T-cell (primary cell): ENCODE measurements at places on chromosomes 1 and 21. TPM values are rescaled to one million over a fixed set of nuclear protein-coding genes. Genes with fewer than 3 reads are reported as not detected.

The PLD5 gene
- not detected for total RNA-seq

The LORICRIN gene
- total RNA-seq = not detected

The FMO1 gene
- total RNA-seq = not detected

The AMY1B gene
- total RNA-seq = not detected

The CFHR4 gene
- not detected for total RNA-seq

The S100A1 gene
- total RNA-seq = not detected

The VWA5B1 gene
- total RNA-seq = 0.18 TPM

The DNTTIP2 gene
- 69.8 TPM for total RNA-seq

The DPH2 gene
- total RNA-seq = 28.4 TPM

The RASAL2 gene
- 0.05 TPM for total RNA-seq

The VPS13D gene
- 73.5 TPM for total RNA-seq

The KCNA10 gene
- total RNA-seq = not detected

DNA sequence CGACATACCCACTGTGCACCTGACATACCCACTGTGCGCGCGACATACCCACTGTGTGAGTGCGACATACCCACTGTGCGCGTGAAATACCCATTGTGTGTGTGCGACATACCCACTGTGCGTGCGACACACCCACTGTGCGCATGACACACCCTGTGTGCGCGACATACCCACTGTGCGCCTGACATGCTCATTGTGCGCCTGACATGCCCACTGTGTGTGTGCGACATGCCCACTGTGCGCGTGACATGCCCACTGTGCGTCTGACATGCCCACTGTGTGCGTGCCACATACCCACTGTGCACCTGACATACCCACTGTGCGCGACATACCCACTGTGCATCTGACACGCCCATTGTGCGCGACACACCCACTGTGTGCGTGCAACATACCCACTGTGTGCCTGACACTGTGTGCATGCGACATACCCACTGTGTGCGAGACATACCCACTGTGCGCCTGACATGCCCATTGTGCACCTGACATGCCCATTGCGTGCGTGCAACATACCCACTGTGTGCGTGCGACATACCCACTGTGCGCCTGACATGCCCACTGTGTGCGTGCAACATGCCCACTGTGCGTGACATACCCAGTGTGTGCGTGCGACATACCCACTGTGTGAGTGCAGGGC, 2.5 kb upstream of the RRP1 start:
- no peak for DNase-seq

- no peak for DNase-seq
Observed at GRCh38 chr1:28170001-28170596, 6.4 kb downstream of the PTAFR start.

- no peak for DNase-seq
Observed at GRCh38 chr1:225567789-225568188, 85.1 kb downstream of the ENAH start.

DNA sequence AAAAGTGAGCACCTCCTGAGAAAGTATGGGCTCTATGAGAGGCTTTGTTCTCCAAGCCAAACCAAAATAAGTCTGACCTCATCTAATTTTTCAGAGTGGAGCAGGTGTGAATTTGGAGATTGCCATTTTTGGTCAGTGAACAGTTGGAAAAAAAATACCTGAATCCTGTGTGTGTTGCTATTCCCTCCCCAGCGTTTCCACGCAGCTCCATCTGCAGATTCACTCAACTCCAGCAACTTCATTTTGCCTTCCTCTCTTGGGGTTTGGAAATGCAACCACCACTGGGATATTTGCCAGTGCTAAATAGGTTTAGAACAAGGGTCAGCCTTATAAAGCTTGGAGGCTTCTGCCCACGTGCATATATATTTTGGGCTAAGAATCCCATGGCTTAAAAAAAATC, 11.2 kb downstream of the CASQ2 start:
- DNase-seq = no peak

- DNase-seq = no peak
Observed at GRCh38 chr1:71796006-71796405, 486.3 kb downstream of the NEGR1 start.

- no peak for DNase-seq
Observed at GRCh38 chr1:80759354-80759753, 1041.4 kb upstream of the ADGRL2 start.

GRCh38 chr21:36698981-36699545, at the start of gene SIM2:
SIM2 (plus strand) TSS chr21:36699115; CDS start chr21:36699747, 632 bp downstream.
- no peak for DNase-seq

DNA sequence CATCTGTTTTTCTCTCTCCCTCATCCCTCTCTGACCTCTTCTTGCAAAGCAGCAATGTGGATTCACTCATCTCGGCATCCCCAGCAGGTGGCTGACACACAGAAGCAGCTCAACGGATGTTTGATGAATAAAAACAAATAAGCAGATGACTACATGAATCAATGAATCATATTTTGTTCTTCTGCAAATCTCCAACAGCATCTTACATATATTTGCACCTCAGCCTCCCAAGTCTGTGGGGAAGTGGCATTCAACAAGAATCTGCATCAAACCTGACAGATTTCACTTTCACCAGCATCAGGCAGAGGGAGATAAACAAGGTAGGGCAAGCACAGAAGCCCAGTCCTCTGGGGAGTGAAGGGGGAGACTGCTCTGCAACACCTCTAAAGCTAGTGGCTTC, 34.0 kb downstream of the CAPN8 start:
- no peak for DNase-seq

DNA sequence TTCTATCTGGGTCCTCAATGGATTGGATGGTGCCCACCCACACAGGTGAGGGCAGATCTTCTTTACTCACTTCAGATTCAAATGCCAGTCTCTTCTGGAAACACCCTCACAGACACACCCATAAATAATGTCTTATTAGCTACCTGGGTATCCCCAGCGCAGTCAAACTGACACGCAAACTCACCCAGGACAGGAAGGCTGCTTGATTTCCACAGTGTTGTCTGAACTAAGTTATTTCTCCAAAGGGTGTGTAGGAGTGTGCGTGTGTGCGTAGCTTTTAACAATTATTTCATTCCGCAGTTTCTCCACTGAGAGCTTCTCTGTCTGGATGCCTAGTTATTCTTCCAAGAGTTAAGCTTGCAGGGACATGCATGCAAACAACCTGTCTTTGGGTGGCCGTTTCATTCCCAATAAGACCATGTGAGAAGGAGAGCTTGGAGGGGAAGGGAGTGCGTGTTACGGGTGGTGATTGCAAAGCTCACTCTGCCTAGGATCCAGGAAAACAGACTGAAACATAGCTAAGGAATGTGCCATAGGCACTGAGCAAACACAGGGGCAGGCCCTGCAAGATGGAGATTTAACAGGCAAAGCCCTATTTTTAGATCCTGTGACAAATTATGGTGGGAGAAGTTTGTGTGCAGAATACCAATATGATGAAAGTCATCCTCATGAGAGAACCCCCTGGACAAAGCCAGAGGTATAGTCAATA, 269.7 kb downstream of the DYRK1A start:
- DNase-seq = no peak

GRCh38 chr1:93433407-93433961, 14.4 kb upstream of the FNBP1L start:
- DNase-seq = no peak

GRCh38 chr1:199944986-199945385, 82.5 kb upstream of the NR5A2 start:
- no peak for DNase-seq

DNA sequence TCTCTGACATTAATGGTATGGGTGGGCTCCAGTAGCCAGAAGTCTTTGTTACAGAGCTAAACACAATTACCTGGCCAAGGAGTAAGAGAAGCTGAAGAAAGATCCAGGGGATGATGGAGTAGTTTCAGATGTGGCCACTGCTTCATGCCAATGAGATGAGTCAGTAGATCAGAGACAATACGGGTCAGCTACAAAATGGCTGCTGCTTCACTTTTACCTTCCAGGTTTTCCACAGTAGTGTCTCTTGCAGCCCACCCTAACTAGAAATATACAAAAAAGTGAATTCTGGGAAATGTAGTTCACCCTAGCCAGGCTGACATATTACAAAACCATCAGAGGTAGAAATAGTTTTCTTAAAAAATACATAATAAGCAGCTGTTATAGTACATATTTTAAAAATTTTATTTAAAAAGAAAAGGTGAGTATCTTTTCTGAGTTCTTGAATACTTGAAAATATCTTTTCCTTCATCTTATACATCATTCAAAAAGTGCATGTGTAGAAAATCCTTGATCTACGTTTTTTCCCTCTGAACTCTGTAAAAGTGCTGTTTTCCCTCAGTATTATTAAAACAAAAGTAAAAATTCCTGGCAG, 36.1 kb downstream of the LRIF1 start:
- DNase-seq = no peak

- no peak for DNase-seq
Observed at GRCh38 chr21:26195708-26196107, 25.1 kb upstream of the APP start.

DNA sequence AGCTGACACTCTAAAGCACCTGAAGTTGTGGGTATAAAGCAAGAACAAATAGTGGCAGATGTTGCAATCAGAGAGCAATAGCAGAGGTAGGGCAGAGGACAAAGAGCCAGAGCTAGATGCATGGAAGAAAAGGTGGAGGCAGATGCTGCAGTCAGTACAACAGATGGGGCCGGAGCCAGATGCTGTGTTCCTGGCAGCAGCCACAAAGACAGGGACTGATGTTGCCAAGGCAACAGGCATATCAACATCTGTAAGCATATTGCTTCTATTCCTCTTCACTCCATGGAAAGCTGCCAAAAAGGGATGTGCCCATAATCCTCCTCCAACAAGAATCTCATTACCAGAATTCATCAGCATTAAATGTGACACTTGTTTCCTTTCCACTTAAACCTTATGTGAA, 108.0 kb downstream of the TNNI3K start:
- DNase-seq = no peak

- no peak for DNase-seq
Observed at GRCh38 chr1:226131639-226132038, 54.9 kb downstream of the ACBD3 start.

GRCh38 chr1:156578055-156578454, 1.5 kb upstream of the TTC24 start:
- DNase-seq = no peak

GRCh38 chr1:3352299-3352951, 102.0 kb upstream of the ARHGEF16 start:
- DNase-seq = no peak

DNA sequence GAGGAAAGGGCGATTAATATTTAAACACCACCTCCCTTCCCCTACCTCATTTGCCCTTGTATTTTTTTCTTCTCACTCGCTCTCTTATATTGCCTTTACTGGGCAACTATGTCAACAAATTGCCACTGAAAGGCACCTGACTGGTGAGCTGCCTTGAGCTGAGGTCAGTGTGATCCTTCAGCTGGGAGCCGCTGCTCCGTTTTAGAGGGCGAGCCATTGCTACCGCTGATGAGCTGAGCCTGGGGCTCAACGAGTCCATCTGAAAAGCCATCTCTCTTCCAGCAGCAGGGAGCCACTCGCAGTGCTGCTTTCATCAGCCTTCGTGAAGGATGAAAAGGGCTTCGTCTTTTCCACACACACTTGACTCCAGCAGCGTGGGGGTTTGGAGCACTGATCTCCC, 108.0 kb upstream of the KIF26B start:
- no peak for DNase-seq

GRCh38 chr1:223001653-223002634, 141.1 kb downstream of the TLR5 start:
- no peak for DNase-seq

DNA sequence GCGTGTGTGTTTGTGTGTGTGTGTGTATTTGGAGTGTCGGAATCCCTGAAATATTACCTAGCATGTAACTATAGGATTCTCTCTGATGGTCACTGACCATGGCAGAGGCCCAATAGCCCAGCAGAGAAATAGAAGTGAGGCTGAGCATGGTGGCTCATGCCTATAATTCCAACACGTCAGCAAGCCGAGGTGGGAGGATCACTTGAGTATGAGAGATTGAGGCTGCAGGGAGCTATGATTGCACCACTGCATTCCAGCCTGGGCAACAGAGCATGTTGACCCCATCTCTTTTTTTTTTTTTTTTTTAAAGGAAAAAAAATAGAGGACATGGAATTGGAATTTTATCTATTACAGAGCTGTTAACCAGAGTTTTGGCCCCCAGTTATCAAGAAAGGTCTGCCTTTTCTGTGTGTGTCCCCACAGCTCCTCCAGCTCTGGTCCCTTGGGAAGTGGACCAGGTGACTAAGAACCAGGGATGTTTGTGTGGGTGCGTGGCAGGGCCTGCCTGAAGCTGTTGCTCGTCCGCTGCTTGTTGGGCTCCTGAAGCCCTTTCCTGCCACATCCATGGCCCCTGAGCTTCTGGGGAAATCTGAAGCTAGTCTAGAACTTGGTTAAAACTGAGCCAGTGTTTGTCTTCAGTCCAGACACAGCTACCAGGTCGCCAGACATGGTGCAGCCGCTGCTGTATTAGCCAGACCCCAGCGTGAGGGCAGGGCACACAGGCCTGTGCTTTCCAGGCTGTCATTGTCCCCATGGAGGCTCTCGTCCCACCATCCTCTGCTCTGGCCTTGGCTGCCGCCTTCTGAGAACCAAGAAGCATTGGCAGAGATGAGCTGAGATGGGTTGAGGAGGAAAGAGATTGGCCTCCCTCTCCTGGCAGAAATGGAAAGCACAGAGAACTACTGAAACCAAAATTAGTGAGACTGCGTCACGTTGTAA, 25.5 kb downstream of the CAPN9 start:
- no peak for DNase-seq

DNA sequence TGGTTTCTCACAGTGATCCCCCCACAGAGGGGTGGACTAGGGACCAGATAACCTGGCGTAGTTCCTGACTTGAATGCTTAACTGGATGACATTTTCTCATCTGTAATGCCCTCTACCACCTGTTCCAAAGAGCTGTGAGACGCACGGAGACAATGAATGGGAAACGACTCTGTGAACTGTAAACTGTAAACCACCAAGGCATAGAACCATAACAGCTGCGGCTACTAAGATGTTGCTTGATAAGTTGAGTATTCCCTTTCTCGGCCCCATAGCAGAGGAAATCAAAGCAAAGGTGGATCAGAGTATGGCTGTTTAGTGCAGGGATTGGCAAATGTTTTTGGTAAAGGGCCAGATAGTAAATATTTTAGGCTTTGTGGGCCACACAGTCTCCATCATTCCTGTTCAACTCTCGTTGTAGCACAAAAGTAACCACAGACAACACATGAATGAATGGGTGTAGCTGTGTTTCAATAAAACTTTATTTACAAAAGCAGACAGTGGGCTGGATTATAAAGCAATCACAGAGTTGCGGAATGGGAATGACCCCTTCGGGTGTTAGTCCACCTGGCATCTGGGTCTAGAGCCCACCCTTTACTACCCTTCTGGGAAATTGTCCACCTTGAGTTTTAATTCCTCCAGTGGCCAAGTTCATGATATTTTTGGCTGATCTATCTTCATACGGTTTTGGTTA, 315.2 kb downstream of the RPS6KC1 start:
- no peak for DNase-seq

- DNase-seq = no peak
Observed at GRCh38 chr1:193077991-193078390, 18.6 kb downstream of the RO60 start.

- DNase-seq = no peak
Observed at GRCh38 chr1:236058141-236058934, 6.6 kb downstream of the NID1 start.

- DNase-seq = no peak
Observed at GRCh38 chr1:175172503-175172902, 20.1 kb downstream of the KIAA0040 start.
